ENCODE measurements at places on chromosomes 6 and 20.

DNA sequence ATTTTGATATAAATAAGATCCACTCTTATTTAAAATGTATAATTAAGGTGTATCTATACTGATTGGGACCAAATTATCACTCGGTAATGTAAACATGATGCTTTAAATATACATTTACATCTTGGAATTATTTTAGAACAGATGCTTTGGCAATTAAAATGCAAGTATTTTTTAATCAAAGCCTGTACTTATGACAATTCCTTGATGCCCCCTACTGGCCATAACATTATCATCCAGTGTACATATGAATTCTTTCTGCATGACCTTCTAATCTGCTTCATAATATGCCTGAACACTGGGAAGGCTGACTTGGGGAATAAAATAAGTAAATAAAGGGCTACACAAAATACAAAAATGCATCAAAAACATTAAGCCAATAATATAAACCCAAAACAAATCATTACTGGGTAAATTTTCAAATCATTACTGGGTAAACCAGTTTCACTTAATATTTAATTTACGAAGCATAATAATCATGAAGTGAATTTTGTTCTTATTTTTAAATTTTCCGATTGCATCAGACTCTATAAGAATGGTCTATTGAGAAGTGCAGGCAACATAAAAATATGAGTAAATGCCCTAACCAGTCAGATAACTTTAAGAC lies 65.1 kb downstream of the CGA start:
- no peak for DNase-seq

GRCh38 chr6:24358219-24358821 lies 461 bp upstream of the DCDC2 start:
- DNase-seq: no peak

- no peak for DNase-seq
Measured at GRCh38 chr6:35247642-35248231, 11.8 kb upstream of the ZNF76 start.

DNA sequence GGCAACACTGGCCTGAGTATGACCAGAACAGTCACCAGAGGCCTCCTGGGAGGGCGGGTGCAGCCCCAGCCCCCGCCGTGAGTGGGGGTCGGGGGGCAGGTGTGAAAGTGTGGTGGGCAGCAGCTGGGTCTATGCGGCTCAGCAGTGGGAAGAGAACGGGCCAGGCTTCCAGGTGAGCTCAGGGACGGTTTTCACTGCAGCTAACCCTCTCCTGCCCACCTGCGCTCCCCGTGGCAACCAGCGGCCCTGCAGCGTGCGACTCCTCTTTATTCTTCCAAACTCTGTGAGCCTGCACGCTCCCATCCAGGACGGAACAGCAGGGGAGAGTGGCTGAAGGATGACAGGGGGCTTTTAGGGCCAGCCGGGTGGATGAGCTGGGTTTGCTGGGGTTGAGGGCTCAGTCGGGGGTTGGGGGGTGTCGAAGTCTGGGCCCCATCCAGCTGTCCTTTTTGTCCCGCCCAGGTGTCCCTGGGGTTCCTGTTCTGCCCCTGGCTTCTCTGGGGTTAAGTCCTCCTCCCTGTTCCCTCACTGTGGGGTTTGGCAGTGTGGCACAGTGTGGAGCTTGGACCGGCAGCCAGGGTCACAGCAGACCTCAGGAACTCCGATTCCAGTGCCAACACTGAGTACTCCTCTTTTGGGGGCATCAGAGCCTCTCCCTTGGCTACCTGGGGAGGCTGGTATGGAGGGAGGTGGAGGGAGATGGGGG lies 859 bp upstream of the BIRC7 start:
- DNase-seq: no peak

- no peak for DNase-seq
Measured at GRCh38 chr6:12020187-12020791, 8.2 kb downstream of the HIVEP1 start.

DNA sequence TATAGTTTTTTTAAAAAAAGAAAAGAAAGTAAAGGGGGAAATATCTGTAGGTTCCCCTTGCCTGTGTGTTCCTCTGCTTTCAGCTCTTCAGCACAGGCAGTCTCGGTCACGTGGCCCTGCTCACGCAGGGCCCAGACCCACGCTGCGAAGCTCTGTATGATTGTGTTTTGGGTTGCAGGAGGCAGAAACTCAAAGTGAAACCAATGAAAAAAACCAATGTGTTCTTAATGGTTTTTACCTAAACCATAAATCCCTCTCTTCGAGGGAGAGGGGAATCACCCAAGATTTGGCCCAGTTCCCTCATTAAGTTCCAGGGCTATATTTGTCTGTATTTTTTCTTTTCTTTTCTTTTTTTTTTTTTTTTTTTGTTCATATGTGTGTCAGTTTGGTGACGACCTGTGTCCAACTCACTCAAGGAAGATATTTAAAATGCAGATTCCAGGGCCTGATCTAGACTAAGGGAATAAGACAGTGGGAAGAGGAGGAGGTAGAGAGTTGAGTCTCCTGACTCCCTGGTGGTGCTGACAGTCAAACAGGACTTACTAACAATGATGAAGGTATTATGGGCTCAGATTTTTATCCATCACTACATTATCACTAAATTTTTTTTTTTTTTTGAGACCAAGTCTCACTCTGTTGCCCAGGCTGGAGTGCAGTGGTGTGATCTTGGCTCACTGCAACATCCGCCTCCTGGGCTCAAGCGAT lies 33.8 kb upstream of the RREB1 start:
- DNase-seq: no peak

DNA sequence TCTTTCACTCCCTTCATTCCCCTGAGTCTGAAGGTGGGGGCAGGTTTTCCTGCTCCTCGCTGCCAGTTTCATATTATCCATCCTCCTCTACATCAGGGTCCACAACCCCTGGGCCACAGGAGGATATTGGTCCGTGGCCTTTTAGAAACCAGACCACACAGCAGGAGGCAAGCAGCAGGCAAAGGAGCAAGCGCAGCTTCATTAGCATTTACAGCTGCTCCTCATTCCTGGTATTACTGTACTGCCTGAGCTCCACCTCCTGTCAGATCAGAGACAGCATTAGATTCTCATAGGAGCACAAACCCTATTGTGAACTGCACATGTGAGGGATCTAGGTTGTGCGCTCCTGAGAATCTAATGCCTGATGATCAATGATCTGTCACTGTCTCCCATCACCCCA lies 380.3 kb downstream of the ARHGAP18 start:
- no peak for DNase-seq
